Right ventricle myocardium superior (tissue), 1 donor: ENCODE measurements at places on chromosomes 12 and 14. TPM values are rescaled to one million over a fixed set of nuclear protein-coding genes. Genes with fewer than 3 reads are reported as not detected.

Gene KRT73
- not detected for total RNA-seq

Gene ZNF385A
- 10.7 TPM for total RNA-seq

Gene ENDOU
- total RNA-seq, result 0.11 TPM

Gene LPAR5
- total RNA-seq, result 7.3 TPM
